ENCODE measurements at places on chromosomes 6 and 20.

DNA sequence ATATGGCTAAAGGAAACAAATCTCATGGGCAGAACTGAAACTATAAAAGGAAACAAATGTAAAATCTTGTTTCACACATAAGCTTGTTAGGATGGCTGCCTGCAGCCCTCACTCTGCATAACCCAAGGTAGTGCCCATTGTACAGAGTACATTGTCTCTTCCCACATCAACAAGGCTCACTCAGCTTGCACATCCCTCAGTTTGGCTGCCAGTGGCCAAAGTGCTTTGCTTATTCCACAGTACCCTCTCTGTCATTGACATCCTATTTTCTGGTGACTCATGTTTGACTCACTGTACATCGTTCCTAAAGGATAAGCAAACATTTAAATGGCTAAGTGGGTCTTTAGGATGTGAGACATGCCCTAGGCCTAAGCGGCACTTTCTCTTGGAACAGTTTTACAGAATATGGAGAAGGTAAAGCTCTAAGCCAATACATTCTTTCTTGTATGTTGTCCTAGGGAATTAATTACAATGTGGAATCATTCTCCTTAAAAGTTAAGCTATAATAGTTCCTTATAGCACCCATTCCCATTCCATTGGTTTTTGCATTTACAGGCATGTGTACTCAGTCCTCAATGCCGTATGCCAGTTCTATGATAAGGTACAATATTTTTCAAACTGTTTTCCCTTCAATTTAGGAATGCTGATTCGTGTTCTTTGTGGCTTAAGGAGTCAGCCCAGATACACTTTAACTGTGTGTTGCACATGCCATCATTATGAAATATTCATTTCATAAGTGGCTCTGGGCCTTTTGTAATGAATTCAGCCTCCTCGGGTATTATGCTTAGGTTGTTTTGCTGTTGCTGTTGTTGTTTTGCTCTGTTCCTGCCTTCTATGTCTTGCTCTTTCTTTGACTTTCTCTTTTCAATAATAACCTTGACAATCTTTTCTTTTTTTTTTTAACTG lies 5.5 kb downstream of the ANKEF1 start:
- no peak for DNase-seq

- DNase-seq, result no peak
Measured at GRCh38 chr20:50247196-50248094, 56.8 kb downstream of the CEBPB start.

DNA sequence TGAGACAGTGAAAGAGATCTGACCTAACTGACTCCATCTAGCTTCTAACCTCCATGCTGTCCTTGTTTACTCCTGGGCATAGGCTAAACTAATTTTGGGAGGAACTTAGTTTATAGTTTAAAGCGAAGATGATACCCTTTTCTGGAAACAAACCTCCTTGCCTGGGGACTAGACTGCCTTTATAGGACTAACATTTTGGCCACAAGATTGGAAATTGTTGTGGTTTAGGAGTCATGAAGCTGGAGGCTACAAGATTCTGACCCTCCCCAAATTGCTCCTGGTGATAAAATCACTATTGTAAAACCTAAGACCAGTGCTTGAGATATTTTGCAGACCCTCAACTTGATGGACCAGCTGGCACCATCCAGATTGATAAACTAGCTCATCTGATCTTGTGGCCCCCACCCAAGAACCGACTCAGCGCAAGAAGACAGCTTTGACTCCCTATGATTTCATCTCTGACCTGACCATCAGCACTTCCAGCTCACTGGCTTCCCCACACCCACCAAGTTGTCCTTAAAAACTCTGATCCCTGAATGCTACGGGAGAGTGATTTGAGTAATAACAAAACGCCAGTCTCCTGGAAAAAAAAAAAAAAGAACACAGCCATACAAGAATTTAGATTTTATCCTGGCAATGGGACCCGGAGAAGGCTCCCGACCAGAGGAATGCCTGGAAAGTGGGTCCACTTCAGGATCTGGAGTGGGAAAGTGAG lies 63.0 kb downstream of the ABHD12 start:
- DNase-seq, result no peak

DNA sequence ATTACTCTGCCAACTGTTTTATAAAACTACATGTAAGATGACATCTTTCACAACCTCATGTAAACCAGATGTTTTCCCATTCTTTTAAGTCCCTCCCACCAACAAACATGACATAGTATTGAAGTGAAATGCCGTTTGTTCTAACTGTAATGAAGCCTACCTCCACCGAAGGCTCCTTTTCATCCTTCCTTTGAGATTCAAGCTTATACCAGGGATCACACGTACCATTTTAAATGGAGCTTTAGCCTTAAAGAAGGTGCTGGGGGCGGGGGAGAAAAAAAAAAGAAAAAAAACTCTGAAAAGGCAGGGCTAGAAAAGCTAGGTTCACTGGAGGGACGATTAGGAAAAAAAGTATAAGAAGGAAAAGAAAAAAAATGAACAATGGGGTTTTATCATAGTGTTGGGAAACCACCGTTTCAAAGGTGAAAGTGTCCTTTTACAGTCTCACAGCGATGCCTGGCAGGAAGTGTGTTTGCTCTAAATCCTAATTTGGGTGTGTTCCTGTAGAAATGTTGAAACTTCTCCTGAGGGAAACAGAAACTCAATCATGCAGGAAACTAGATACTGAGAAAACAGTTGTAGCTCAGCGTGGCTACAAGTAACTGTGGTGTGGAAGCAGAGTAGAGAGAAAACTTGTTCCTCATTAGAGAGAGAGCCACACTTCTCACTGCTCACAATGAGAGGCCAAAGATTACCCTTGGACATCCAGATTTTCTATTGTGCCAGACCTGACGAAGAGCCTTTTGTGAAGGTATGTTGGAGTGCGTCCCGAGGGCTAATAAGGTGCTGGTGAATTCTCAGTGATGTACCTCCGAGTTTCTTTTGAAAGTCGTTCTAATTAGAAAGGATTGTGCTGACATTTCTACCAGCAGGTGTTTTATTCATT lies 37.6 kb upstream of the HINT3 start:
- peak; percentile 30 for DNase-seq

- DNase-seq, result no peak
Measured at GRCh38 chr6:163729127-163729872, 314.8 kb downstream of the QKI start.

GRCh38 chr6:124927806-124928205 lies 34.4 kb upstream of the RNF217 start:
- DNase-seq, result no peak

DNA sequence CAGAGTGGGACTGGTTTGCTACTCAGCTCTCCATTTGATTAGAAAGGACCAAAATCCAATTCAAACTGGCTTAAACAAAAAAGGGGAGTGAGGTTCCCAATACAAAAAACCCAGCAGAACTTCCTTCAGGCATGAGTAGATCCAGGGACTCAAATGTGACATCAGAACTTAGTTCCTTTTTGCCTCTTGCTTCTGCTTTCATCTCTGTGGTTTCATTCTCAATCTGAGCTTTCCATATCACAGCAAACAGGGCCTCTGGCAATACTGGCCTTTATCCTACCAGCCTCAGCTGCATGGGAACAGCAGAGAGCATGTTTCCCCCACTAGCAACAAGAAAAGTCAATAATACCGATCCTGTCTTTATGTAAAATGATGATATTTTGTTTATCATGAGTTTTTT lies 28.6 kb upstream of the PRELID3B start:
- no peak for DNase-seq

- no peak for DNase-seq
Measured at GRCh38 chr6:107708435-107708834, 115.7 kb downstream of the SCML4 start.

DNA sequence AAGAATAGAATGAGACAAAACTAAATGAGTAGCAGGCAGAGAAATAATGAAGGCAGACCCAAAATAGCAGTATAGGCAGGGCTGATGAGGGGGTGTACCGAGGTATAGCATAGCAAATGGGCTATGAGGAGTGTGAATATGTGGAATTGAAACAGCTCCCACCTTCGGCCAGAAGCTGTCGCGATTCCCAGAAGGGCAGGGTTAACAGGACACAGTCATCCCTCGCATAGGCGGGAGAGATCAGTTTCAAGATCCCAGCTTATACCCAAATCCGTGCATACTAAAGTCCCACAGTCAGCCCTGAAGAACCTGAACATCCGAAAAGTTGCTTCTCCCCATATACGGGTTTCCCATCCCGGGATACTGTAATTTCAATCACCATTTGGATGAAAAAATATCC lies 82.7 kb downstream of the PTPRK start:
- no peak for DNase-seq

GRCh38 chr6:53647462-53648094 lies 18.0 kb downstream of the KLHL31 start:
- peak; percentile 36 for DNase-seq

DNA sequence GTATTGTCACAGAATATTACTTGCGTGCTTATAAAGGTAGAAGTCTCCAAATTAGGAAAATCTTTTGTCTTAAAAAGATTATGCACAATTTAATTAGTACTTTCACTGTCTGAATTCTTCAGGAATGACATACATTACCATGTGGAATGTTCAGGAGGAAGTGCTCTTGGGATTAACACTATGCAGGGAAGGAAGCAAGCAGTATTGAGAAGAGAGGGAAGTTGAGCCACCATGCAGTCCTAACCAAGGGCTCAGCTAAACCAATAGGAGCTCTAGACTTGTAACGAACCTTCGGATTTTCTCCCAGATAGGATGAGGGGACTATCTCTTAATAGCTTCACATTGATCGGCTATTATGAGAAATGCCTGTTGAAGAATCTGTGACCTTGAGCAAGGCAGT lies 918.4 kb upstream of the MANEA start:
- no peak for DNase-seq

GRCh38 chr20:49433333-49433732 lies 49.1 kb downstream of the KCNB1 start:
- no peak for DNase-seq

- no peak for DNase-seq
Measured at GRCh38 chr6:1094306-1094705, 217.6 kb upstream of the FOXQ1 start.

- DNase-seq, result no peak
Measured at GRCh38 chr6:75397171-75397570, 96.4 kb downstream of the FILIP1 start.

DNA sequence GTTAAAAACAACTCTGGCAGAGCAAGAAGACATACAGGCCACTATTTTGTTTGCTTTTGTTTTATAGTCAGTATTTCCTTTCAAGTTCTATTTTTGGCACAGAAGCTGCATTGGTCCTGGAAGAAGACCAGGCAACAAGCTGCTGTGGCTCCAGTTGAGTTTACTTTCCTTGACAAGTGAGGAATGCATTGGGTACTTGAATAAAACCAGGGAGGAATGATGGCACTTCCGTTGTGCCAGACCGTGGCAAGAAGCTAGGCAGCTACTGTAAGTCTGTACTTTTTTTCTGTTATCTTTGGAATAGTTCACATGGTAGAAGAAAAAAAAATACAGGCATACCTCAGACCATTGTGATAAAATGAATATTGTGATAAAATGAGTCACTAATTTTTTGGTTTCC lies 66.3 kb downstream of the NCOA3 start:
- DNase-seq, result no peak

GRCh38 chr6:87756858-87757257 lies 54.8 kb upstream of the AKIRIN2 start:
- peak; percentile 52 for DNase-seq

DNA sequence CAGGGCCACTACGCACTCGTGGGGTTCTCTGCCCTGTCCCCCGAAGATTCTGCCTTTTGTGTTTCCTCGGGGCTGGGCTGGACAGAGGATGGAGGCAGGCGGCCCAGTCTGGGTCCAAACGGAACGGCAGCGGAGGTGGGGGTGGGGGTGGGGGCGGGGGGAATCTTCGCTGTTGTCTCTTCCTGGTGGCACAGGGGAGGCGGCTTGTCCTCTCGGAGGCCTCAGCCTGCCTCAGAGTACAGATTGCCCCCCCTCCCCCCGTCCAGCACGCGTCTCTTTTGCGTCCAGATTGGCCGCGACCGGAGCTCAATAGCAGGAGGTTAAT lies 1.4 kb upstream of the INSM1 start:
- DNase-seq, result no peak

DNA sequence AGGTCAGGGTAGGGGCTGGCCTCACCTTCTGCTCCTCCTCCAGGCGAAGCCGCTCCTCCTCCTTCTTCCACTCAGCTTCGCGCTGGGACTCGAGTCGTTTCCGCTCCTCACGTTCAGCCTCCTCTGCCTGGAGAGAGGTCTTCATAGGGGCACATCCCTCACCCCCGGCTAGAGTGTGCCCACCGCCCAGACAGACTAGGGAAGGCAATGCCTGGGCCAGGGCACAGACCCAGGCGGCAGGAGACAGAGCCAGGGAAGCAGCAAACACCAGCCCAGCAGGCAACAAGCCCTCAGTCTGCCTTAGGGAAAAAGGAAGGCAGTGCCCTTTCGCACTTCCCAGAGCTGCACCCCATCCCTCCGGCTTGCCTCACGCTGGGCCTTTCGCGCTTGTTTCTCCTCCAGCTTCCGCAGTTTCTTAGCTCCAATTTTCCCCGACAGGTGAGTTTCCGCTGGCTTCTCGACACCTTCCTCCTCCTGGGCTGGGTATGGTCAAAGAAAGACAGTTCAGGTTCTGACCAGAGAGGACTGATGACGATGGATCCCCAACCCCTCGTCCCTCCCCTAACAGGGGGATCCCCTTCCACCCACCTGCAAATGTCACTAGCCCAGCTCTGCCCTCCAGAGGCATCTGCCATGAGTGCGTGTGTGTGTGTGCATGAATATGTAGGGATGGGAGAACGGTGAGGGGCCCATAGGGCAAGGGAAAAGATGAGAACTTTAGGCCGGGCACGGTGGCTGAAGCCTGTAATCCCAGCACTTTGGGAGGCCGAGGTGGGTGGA lies 4.3 kb downstream of the DDRGK1 start:
- DNase-seq, result no peak

GRCh38 chr6:5133943-5134342 lies 48.8 kb downstream of the PPP1R3G start:
- DNase-seq, result no peak

GRCh38 chr6:161963634-161964234 lies 689.9 kb upstream of the AGPAT4 start:
- DNase-seq, result no peak

- no peak for DNase-seq
Measured at GRCh38 chr6:5562277-5562676, 301.0 kb downstream of the FARS2 start.

DNA sequence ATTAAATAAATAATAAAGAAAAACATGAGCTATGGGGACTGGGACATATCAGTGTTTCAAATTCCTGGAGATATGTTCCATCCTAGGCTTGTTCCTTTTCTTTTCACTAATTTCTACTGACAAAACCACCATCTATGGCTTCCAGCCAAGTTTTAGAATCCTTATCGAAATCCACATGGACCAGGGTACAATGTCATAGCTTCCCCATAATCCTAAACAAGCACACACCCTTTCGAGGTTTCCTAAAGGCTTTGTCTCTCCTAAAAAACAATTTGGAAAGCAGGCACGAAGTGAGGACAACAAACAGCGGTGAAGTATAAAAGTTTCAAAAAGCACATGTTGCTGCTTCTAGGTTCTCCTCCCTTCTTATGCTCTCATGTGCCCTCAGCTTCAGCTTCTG lies 13.3 kb upstream of the DST start:
- DNase-seq, result no peak

DNA sequence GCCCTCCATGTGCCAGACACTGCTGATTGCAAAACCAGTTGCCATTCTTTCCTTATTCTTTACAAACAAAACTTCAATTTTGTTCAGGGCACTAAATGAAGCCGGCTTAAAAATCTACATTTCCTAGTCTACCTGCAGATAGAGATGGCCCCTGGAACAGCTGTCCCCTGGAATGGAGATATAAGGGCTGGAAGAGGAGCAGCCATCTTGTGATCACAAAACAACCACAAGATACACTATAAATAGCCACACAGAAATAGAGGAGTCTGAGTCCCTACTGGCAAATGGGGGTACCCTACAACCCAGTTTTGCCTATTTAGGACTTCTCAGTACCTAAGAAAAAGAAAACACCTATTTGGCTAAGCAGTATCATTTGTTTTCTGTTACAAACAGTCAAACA lies 115.9 kb upstream of the BEND6 start:
- no peak for DNase-seq

GRCh38 chr6:12295558-12296254 lies 5.5 kb downstream of the EDN1 start:
- no peak for DNase-seq

Measured in activated naive CD8-positive, alpha-beta T cell treated with anti-CD3 and anti-CD28 coated beads, Interleukin-2, amount 50 U/mL, for 24 hours (primary cell).